ENCODE measurements at places on chromosomes 3 and 15. TPM values are rescaled to one million over a fixed set of nuclear protein-coding genes. Genes with fewer than 3 reads are reported as not detected.
A peak's percentile ranks its signal among the peaks of the same experiment; 100 is the strongest.

Gene CCDC9B
- total RNA-seq, result 1.2 TPM

Gene B3GALNT1
- 5.7 TPM for total RNA-seq

Gene PSTPIP1
- total RNA-seq, result 40.4 TPM

Gene TUSC7
- total RNA-seq, result not detected

Gene PLSCR4
- not detected for total RNA-seq

Gene NAA50
- 181 TPM for total RNA-seq

Gene TM6SF1
- total RNA-seq, result not detected

Gene RRP9
- total RNA-seq, result 15.1 TPM

DNA sequence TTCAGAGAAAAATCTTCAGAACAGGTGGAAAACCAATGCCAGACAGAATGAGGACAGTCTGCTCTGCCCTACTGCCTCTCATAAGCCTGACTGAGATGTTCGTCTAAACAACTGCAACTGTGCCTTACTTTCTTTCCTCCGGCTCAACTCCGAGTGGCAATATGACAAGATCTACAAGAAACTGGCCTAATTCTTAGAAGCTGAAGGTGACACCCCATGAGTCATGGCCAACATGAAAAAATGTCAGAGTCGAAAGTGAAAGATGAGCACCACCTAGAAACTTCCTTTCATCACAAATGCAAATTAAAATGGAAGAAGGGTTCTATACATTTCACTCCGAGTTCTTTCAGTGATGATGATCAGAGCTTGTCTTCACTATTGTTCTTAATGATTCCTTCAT, 12.9 kb downstream of the PCYT1A start:
- peak overlapping the region; percentile 71 for H3K27ac ChIP-seq
- H3K36me3 ChIP-seq, result peaks cover 9% of the 10 kb centered on the region

GRCh38 chr3:9676785-9677184, 26.8 kb upstream of the CPNE9 start:
- H3K36me3 ChIP-seq, result peaks cover 14% of the 10 kb centered on the region
- H3K27ac ChIP-seq, result no peak overlapping the region
- H3K4me3 ChIP-seq, result no peak overlapping the region
- no peak for DNase-seq
- no peaks in the 10 kb centered on the region for H3K4me1 ChIP-seq

DNA sequence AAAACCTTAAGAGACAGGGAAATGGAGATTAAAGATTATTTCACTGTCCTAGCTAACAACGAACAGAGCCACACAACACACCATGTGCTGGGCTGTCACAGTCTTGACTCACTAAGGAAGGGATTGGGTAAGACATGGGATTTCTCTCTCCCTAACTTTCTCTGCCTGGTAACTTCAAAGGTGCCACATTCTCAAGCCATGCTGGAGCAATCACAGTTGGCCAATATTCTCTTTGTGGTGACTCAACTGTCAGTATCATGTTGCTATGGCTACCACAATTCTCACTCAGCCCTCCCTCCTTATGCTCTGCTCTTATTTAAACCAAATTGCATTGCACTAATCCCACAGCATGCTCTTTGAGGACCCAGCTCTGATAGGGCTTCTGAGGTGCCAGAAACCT, 74.0 kb downstream of the OXNAD1 start:
- H3K27ac ChIP-seq, result 0 out of 2 replicates have a peak overlapping the region, but pooled peaks have one; percentile 0
- H3K27me3 ChIP-seq, result no peaks in the 10 kb centered on the region
- no peak for DNase-seq
- peaks cover 30% of the 10 kb centered on the region for H3K4me1 ChIP-seq

GRCh38 chr15:59274126-59274970, 67.7 kb downstream of the LDHAL6B start:
- no peaks in the 10 kb centered on the region for H3K36me3 ChIP-seq
- H3K4me3 ChIP-seq, result no peak overlapping the region
- H3K27me3 ChIP-seq, result no peaks in the 10 kb centered on the region
- H3K27ac ChIP-seq, result no peak overlapping the region
- no peak for DNase-seq

GRCh38 chr3:143538577-143538981, 309.7 kb downstream of the SLC9A9 start:
- no peak for DNase-seq
- no peak overlapping the region for H3K27ac ChIP-seq
- no peaks in the 10 kb centered on the region for H3K27me3 ChIP-seq
- peaks cover 18% of the 10 kb centered on the region for H3K4me1 ChIP-seq
- no peaks in the 10 kb centered on the region for H3K36me3 ChIP-seq
- H3K4me3 ChIP-seq, result no peak overlapping the region

GRCh38 chr3:109809513-109809912, 472.2 kb upstream of the DPPA4 start:
- DNase-seq, result no peak
- H3K27me3 ChIP-seq, result no peaks in the 10 kb centered on the region
- H3K27ac ChIP-seq, result no peak overlapping the region
- no peak overlapping the region for H3K4me3 ChIP-seq
- no peaks in the 10 kb centered on the region for H3K4me1 ChIP-seq

DNA sequence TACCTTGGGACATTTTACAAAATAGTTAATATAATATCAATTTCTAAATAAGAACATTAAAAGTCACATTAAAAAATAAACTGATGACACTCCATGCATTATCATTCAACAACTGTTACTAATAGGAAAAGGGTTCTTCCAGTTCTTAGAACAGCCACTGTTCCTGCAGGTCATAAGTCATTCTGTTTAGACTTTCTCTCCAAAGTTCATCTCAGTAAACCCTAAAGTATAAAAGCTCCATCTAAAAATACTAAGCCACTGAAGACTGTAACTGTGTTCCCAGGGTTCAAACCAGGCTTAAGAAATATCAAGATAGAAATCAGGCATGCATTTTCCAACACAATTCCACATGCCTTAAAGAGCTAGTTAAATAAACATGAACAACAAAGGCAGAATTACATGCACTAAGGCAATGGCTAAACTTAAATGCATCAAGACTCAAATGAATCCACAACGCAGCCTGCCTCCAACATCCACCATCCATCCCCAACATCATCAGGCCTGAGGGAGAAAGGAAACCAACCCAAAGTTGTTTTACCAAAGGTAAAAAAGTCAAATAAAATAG, 46.2 kb downstream of the DMXL2 start:
- DNase-seq, result no peak
- H3K4me3 ChIP-seq, result no peak overlapping the region
- no peaks in the 10 kb centered on the region for H3K4me1 ChIP-seq
- no peaks in the 10 kb centered on the region for H3K36me3 ChIP-seq

DNA sequence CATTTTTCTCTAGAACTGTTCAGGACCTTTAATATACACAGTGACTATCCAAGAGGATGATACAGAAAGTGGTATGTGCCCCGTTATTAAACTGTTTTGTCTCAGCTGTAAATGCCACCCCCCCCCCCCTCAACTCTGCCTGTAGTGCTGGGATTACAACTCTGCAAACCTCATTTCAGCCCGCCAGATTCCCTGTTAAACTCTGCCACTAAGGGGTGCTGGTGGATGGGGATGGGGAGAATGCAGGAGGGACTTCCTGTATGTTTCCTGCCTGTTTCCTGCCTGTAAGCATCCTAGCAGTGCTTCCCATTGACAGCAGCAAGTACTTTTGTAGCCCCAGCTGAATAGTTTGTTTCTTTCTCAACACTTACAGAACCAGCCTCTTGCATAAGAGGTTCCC, 301.7 kb upstream of the RORA start:
- no peaks in the 10 kb centered on the region for H3K4me1 ChIP-seq
- no peak for DNase-seq
- H3K36me3 ChIP-seq, result no peaks in the 10 kb centered on the region

DNA sequence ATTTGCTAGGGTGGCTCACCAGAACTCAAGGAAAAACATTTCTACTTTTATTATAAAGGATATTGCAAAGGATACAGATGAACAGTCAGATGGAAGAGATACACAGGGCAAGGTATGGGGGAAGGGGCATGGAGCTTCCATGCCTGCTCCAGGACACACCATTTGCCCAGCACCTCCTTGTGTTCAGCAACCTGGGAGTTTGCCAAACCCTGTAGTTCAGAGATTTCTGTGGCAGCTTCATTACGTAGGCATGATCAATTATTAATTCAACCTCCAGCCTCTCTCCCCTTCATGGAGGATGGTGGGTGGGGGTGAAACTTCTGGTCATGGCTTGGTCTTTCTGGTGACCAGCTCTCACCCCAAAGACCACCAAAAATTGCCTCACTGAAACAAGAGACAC, 353.9 kb upstream of the THBS1 start:
- no peak for DNase-seq

- no peaks in the 10 kb centered on the region for H3K4me1 ChIP-seq
- DNase-seq, result no peak
- H3K4me3 ChIP-seq, result no peak overlapping the region
- no peaks in the 10 kb centered on the region for H3K27me3 ChIP-seq
- no peak overlapping the region for H3K27ac ChIP-seq
Measured at GRCh38 chr3:29693863-29694262, 413.0 kb downstream of the RBMS3 start.

- H3K4me3 ChIP-seq, result no peak overlapping the region
- no peak overlapping the region for H3K27ac ChIP-seq
- H3K4me1 ChIP-seq, result no peaks in the 10 kb centered on the region
- DNase-seq, result no peak
Measured at GRCh38 chr3:45497963-45498362, 96.6 kb upstream of the LIMD1 start.

- no peak for DNase-seq
- no peaks in the 10 kb centered on the region for H3K36me3 ChIP-seq
- no peak overlapping the region for H3K27ac ChIP-seq
- H3K4me1 ChIP-seq, result peaks cover 25% of the 10 kb centered on the region
Measured at GRCh38 chr3:54861248-54862067, 66.4 kb downstream of the LRTM1 start.

GRCh38 chr3:99534951-99535704, 103.3 kb upstream of the COL8A1 start:
- no peak overlapping the region for H3K4me3 ChIP-seq
- no peaks in the 10 kb centered on the region for H3K4me1 ChIP-seq
- no peak overlapping the region for H3K27ac ChIP-seq
- peak; percentile 20 for DNase-seq
- H3K36me3 ChIP-seq, result no peaks in the 10 kb centered on the region

DNA sequence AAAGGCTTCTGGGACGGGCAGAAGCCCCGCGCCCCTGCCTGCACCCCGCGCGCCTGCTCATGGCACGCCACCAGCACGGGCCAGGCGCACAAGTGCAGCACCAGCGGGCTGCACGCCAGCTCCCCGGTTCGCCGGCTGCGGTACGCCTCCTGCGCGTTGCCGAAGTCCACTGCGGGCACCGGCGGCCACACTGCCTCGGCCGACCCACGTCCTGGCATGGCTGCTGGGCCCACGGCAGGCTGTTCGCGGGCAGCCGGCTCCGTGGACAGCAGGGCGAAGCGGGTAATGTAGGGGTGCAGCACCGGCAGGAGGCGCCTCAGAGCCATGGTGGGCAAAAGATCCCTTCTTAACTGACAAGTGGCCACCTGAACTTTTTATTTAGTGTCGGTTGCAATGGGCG, 34.8 kb downstream of the MCCC1 start:
- H3K36me3 ChIP-seq, result peaks cover 29% of the 10 kb centered on the region
- no peak overlapping the region for H3K4me3 ChIP-seq
- no peaks in the 10 kb centered on the region for H3K27me3 ChIP-seq
- H3K27ac ChIP-seq, result no peak overlapping the region

DNA sequence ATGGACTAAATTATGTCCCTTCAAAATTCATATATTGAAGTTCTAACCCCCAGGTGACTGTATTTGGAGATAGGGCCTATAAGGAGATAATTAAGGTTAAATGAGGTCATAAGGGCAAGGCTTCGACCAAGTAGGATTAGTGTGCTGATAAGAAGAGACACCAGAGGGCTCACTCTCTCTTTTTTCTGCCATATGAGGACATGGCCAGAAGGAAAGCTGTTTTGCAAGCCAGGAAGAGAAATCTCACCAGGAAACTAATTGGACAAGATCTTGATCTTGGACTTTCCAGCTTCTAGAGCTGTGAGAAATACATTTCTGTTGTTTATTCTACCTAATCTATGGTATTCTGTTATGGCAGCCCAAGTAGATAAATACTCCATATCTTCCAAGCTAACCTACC, 503.6 kb upstream of the NAALADL2 start:
- no peaks in the 10 kb centered on the region for H3K36me3 ChIP-seq
- H3K4me1 ChIP-seq, result no peaks in the 10 kb centered on the region
- H3K27me3 ChIP-seq, result no peaks in the 10 kb centered on the region

DNA sequence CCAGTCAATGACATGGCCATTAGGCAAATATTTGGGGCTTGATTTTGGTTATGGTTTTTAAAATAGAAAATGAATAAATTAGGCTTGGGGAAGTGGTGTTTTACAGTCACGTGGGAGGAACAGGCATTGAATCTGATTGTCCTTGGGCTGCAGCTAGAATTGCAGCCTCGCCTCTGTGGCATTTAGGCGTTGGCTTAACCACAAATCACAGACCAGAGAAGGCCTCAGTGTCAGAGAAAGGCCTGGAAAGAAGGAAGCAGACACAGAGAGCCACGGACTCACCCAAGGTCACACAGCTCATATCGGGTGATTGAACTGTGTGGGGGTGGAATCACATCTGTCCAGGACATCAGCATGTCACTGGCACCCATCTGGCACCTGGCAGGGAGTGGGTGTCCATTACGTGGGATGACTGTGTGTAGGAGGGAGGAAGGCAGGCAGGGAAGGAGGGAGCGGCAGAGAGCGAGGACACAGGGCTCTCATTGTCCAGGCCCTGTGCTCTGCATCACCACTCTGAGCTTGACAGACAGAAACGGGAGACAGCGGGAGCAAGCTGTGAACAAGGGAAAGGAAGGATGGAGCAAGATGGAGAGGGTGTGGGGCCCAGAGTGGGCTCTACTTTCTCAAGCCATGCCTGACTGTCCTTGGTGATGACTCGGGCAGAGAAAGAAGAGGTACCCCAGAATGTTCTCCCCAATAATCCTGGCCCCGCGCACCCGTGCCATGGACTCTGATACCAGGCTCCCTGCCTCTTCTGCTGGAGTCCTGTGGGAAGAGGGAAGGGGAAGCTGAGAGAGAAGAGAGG, 186.4 kb downstream of the FAM43A start:
- DNase-seq, result no peak
- no peaks in the 10 kb centered on the region for H3K27me3 ChIP-seq
- no peaks in the 10 kb centered on the region for H3K36me3 ChIP-seq
- H3K4me1 ChIP-seq, result peaks cover 47% of the 10 kb centered on the region

GRCh38 chr3:50652709-50653108, 22.0 kb upstream of the DOCK3 start:
- peak; percentile 69 for DNase-seq
- no peaks in the 10 kb centered on the region for H3K27me3 ChIP-seq
- no peaks in the 10 kb centered on the region for H3K36me3 ChIP-seq
- no peak overlapping the region for H3K4me3 ChIP-seq

- no peak for DNase-seq
- H3K27ac ChIP-seq, result no peak overlapping the region
- H3K4me3 ChIP-seq, result no peak overlapping the region
- no peaks in the 10 kb centered on the region for H3K4me1 ChIP-seq
- no peaks in the 10 kb centered on the region for H3K36me3 ChIP-seq
- no peaks in the 10 kb centered on the region for H3K27me3 ChIP-seq
Measured at GRCh38 chr3:54565956-54566355, 361.9 kb downstream of the LRTM1 start.

GRCh38 chr3:10206166-10206511, 41.4 kb downstream of the IRAK2 start:
- H3K27me3 ChIP-seq, result no peaks in the 10 kb centered on the region
- DNase-seq, result no peak
- no peak overlapping the region for H3K4me3 ChIP-seq
- no peaks in the 10 kb centered on the region for H3K36me3 ChIP-seq

All from Karpas-422 (cell line).